ENCODE measurements at places on chromosomes 4 and X.

DNA sequence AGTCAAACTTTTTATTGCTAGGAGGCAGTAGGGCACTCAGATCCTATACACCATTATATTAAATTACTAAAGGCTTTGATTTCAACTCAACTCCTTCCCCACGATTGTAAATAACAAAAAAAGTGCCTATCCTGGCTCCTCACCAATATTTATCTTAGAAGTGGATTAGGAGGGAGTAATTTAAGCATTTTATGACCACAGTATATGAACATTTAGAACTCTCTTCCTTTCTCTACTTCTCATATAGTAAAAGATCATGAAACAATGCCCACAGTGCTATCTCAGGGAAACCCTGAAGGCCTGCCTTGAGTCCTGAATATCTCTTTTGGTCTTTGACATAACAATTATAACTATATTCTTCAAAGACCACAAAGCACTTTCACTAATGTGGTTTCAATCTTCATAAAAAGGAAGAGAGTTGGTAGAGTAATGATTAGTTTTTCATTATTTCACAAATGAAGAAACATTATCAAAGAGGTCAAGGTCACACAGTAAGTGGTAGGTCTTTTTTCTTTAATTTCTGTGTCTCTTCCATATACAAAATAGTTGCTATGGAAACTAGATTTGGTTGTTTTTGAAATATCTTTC is 29.1 kb upstream of the ADH1C start:
- no peak for DNase-seq

GRCh38 chr4:18033111-18034085 is 11.8 kb upstream of the LCORL start:
- DNase-seq = no peak

- DNase-seq = no peak
Measured at GRCh38 chr4:114250439-114250891, 271.0 kb upstream of the ARSJ start.

DNA sequence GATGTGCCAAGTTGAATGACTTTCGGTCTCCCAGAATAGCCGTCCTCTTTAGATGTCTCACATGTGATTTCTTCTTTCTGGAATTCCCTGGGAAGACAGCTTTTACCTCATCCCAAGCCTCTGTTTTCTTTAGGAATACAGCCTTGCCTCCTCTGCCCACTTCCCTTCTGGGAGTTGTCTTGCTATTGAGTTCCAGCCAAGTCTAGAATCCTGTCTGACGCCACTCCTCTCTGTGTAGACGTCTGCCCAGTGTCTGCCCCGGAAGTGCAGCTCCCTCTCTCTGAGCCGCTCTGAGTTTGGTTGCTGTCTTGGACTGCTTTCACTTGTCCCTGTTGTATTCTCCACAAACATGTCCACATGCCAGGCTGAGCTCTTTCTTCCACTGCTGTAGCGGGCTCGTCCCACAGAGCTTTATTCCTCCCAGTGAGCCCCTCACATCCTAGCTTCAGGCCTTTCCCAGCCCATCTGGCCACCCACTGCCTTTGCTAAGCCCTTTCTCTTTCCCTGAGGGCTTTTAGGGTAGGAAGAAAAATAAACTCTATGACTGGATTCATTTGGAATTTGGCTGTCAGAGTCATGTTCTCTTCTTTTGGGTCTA is 9.0 kb upstream of the IGFBP7 start:
- no peak for DNase-seq

GRCh38 chrX:134931550-134931949 is 59.2 kb upstream of the SMIM10 start:
- DNase-seq = no peak

- DNase-seq = no peak
Measured at GRCh38 chr4:137775701-137776100, 243.4 kb upstream of the PCDH18 start.

DNA sequence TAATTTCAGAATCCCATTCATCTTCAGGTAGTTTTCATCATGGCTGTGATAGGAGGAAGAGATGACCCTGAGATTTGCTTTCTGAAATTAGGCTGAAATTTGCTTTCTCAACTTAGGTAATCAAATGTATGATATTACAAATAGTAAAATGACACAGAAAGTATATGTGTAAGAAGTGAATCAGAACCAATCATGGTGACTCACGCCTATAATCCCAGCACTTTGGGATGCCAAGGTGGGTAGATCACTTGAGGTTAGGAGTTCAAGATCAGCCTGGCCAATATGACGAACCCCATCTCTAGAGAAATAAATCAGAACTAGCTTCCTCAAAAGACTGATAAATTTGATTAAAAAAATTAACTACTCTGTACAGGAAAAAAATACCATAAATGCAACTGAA is 555.4 kb downstream of the STPG2 start:
- no peak for DNase-seq

- DNase-seq = no peak
Measured at GRCh38 chrX:126770179-126770578, 49.4 kb upstream of the PRR32 start.

DNA sequence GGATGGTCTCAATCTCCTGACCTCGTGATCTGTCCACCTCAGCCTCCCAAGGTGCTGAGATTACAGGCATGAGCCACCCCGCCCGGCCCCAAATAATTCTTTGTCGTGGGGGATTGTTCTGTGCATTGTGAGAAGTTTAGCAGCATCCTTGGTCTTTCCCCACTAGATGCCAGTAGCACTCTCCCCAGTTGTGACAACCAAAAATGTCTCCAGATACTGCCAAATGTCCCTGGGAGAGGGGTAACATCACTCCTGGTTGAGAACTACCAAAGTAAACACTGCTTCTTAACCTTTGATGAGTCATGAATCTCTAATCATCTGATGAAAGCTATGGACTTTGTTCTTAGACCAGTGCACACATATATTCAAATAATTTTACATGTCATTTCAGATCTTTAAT is 90.7 kb upstream of the BRS3 start:
- DNase-seq = no peak

DNA sequence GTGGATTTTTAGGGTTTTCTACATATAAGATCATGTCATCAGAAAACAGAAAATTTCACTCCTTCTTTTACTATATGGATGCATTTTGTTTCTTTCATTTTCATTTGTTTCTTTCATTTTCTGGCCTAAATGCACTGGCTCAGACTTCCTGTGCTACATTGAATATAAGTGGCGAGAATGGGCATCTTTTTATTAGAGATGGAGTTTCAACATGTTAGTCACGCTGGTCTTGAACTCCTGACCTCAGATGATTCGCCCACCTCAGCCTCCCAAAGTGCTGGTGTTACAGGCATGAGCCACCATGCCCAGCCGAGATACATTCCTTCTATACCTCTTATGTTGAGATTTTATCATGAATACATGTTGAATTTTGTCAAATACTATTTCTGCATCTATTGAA is 61.8 kb downstream of the BRWD3 start:
- no peak for DNase-seq

DNA sequence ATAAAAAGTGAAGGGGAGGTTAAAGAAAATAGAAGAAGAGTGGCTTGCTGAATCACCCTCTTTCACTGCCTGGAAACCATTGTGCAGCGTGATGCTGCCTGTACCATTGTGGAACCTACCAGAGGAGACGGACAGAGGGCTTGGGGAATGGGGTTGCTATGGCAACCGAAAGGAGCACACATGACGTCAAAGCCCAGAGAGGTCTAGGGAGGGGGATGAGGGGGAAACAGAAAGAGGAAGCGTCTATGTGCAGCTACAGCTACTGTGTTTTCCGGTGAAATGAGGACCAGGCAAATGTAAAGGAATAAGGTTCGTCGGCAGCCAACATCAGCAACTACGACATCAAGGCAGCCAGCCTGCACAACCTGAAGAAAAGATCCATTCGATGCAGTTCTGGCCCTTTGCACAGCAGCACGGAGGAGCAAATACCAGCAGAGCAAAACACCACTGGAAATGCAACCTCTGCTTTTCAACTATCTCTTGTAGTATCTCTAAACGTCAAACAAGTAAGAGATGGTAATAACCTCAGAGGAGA is at the start of gene MAPK10:
Gene MAPK10 (minus strand): TSS at position 110 of the 535 bp plus-strand sequence.
- DNase-seq = peak; percentile 1

DNA sequence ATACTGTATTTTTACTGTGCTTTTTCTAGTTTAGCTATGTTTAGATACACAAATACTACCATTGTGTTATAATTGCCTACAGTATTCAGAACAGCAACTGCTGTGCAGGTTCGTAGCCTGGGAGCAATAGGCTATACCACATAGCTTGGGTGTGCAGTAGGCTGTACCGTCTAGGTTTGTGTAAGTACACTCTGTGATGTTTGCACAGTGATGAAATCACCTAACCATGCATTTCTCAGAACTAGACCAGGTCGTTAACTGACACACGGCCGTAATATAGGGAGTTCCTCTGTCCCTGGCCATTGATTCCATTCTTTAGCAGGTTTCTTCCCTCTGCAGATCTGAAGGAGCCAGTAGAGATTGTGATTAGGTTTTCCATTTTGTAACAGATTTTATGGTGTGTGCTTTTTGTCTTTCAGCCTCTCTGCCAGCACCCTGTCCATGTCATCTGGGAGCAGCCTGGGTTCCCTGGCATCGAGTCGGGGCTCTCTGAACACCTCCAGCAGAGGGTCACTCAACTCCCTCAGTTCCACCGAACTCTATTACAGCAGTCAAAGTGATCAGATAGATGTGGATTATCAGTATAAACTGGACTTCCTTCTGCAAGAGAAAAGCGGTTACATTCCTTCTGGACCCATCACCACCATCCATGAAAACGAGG is 59.5 kb downstream of the CLDN22 start:
- no peak for DNase-seq

- DNase-seq = no peak
Measured at GRCh38 chr4:1331591-1332353, 15.2 kb upstream of the UVSSA start.

DNA sequence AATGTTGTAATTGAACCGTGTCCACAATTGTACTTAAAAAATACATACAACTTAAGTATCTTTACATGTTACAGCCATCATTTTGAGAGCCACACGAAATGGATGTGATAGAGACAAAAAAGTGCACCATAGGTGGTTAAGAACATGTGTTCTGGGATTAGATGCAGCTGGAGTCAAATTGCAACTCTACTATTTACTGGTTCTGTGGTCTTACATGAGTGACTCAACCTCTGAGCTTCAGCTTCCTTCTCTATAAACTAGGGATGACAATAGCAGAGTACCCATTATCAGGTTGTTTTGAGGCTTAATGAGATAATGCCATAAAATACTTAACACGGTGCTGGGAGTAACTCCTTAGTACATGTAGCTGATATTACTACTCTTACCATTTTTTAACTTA is 130.4 kb downstream of the IDS start:
- DNase-seq = no peak
